ENCODE measurements at places on chromosomes 6 and 20.

DNA sequence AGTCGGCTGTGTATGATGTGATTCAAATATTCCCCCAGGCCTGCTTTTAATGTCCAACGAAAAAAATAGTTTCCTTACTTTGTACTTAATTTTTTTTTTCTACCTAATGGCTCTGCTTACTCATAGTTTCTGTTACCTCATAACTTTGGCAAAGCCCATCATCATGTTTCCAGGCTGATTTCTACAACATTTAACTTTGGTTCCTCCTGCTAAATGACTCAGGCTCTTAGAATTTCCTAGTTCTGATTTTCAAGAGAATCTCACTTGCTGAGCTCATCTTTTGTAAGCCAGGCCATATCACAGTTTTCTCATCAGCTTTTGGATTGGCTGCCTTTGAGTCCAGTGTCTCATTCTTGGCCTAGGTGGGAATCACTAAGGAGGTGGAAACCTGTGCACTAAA, 323.1 kb downstream of the HDGFL1 start:
- no peak for DNase-seq

- no peak for DNase-seq
These were observed 29.9 kb upstream of the SERINC1 start for GRCh38 chr6:122501475-122501874.

GRCh38 chr6:75368151-75368779, 83.7 kb upstream of the TMEM30A start:
- DNase-seq: no peak

DNA sequence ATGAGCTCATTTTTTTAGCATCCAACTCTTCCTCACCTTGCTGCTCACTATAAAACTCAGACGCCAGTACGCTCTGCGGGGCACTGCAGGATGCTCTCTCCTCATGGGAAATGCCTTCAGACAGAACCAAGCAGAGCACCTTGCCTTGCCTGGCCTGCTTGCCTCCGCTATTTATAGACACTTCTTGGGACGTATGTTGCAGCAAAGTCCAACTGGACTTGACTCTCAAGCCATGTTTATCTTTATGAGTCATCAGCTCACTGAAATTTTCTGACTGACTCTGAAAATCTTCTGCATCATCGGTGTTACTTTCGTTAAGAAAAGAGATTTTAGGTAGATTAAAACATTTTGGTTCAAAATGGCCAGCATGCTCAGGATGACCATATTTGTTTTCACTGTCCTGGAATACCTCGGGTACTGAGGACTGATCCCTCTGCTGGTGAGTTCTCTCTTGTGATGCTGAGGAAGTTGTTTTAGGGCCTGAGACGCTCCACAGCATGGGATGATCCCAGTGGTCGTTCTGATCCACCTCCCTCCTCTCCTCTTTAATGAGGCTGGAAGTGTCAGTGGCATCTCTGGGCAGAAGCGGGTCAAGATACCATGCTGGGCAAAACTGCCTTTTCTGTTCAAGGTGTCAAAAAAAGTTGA, 204.5 kb downstream of the KIF16B start:
- no peak for DNase-seq

DNA sequence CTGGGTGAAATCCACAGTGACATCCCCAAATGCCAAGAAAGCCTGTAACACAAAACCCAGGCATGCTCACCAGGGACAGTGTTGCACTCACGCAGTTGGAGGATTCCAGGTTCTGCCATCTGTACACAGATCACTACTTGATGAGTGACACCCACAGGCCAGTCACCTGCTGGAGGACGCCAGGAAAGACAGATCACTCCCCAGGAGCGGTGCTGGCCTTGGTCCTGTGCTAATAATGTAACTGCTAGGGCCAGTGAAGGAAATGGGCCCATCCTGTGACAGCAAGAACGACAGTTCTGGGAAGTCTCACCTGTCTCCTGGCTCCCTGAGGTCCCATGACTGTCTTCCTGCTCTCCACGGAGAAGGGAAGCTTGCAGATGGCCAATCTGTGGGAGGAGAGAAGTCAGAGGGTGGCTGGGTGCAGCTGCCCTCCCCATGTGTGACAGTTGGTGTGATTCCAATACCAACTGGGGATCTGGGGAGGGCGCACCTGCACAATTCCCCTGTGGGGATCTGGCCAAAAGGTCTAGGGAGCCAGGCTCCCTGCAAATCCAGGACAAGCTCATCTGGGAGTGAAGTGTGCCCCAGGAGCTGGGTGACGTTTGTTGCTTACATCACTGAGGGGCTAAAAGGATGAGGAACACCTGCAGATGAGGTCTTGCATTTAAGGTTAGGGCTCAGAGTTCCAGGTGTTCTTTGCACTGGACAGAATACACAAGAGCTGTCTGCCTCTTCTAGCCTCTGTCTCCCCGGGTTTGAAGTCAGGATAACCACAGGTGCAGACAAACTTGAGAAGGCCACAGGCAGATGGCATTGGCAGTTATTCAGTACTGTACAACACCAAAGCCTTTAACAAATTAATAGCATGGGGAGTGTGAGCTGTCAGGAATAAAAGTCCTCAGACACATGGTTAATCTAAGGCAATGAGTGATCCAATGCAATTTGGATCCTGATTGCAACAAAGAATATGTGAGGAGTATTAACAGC, 10.3 kb downstream of the ZNF337 start:
- no peak for DNase-seq

Measured in activated CD8-positive, alpha-beta memory T cell treated with anti-CD3 and anti-CD28 coated beads for 4 hours (primary cell).